Gastrocnemius medialis (tissue), 4 donors: ENCODE measurements at places on chromosomes 4 and X. TPM values are rescaled to one million over a fixed set of nuclear protein-coding genes. Genes with fewer than 3 reads are reported as not detected.

The SSX4 gene
- not detected for total RNA-seq

The ADGRL3 gene
- 0.88 TPM for total RNA-seq

The DRD5 gene
- total RNA-seq: not detected

The TMSB15C gene
- 0.09 TPM for total RNA-seq

The SCML2 gene
- 0.42 TPM for total RNA-seq

- DNase-seq: no peak
Observed at GRCh38 chr4:164894702-164895101, 17.7 kb downstream of the APELA start.
